Thymus (tissue), 14 donors: ENCODE measurements at places on chromosomes 3 and 15.

DNA sequence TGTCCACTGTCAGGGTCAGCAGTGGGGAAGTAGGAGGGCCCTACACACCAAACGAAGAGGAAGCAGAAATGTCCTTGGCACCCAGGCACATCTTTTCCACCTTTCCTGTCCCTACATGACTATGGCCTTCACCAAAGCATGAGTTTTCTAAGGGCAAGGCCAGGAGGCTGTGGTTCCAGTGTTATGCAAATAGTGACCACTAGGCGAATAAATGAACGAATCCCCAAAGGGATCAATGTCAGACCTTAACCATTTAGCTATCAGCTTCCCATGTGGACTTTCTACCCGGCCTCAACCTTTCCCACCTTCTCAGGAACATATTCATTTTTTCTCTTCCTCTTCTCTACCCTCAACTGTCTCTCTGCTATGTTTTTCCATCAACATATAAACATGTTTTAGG is 63.1 kb downstream of the NTRK3 start:
- no peaks in the 10 kb centered on the region for H3K36me3 ChIP-seq
- DNase-seq: no peak
- H3K27ac ChIP-seq: no peak overlapping the region
- no peaks in the 10 kb centered on the region for H3K4me1 ChIP-seq
- H3K27me3 ChIP-seq: no peaks in the 10 kb centered on the region

DNA sequence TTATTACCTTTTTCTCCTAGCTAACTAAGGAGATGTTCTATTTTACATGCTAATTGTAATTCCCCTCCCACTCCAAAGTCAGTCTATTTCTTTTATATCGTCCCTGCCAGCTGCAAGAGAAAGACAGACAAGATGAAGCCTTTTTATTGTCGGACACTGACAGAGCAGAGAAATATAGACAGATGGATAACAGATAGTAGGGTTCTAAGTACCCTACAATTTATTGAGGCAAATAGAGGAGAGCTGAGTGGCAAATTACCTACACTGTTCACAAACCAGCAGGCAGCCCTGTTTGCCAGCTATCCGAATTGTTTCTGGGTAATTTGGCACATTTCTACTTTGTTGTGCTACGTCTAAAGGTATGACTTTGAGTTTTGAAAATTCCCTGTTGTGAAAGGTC is 392.3 kb upstream of the ZNF717 start:
- no peak for DNase-seq
- H3K27me3 ChIP-seq: no peaks in the 10 kb centered on the region
- no peak overlapping the region for H3K27ac ChIP-seq
- no peaks in the 10 kb centered on the region for H3K4me1 ChIP-seq
- H3K4me3 ChIP-seq: no peak overlapping the region
- no peaks in the 10 kb centered on the region for H3K36me3 ChIP-seq

DNA sequence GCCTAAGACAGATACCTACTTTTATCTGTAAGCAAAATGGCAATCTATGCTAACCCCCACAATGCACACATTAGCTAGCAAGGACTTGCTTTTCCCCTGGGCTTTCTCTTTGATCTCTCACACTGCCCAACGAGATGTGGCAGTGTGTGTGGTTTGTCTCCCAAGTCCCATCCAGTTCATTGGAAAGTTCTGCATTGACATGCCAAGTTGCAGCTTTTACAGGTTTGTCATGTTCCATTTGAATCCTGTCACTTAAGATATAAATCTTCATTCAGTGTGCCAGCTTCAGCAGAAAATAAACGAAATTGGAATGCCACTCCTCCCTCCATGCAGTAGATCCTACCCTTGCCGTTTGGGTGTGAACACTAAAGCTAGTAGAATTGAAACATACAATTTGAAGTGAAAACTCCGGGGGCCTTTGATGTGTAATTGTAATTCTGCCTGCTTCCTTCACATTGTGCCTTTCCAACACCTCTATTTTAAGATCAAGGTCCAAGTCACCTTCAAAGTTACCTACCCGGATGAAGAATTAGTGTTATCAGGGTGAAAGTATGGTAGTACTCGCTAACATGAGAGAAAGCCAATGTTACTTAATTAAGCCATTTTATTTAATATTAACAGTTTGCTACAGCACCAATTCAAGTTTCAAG is 130.9 kb upstream of the BHLHE40 start:
- no peaks in the 10 kb centered on the region for H3K27me3 ChIP-seq
- peaks cover 9% of the 10 kb centered on the region for H3K4me1 ChIP-seq
- no peak for DNase-seq
- H3K36me3 ChIP-seq: no peaks in the 10 kb centered on the region

DNA sequence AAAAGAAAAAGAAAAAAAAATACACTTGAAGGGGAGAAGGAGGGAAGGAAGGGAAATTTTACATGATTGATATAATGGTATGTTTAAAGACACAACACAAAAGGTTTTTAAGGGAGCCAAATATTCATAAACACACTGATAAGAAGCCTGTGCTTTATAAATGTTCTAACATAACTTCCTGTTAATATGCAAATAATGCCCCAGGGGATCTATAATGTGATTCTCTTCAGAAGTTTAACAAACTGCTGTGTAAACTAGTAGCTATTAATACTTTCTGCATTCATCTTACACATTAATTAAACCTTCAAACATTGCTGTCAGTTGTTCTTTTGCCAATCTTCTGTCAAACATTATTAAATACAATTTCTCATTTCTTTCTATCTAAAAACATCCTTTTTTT is 231.6 kb downstream of the TJP1 start:
- H3K27ac ChIP-seq: no peak overlapping the region
- H3K4me1 ChIP-seq: no peaks in the 10 kb centered on the region
- H3K4me3 ChIP-seq: no peak overlapping the region
- no peaks in the 10 kb centered on the region for H3K36me3 ChIP-seq

GRCh38 chr3:182268711-182269110 is 524.6 kb upstream of the ATP11B start:
- no peaks in the 10 kb centered on the region for H3K27me3 ChIP-seq
- no peaks in the 10 kb centered on the region for H3K4me1 ChIP-seq
- no peak overlapping the region for H3K4me3 ChIP-seq
- no peak overlapping the region for H3K27ac ChIP-seq
- no peak for DNase-seq

DNA sequence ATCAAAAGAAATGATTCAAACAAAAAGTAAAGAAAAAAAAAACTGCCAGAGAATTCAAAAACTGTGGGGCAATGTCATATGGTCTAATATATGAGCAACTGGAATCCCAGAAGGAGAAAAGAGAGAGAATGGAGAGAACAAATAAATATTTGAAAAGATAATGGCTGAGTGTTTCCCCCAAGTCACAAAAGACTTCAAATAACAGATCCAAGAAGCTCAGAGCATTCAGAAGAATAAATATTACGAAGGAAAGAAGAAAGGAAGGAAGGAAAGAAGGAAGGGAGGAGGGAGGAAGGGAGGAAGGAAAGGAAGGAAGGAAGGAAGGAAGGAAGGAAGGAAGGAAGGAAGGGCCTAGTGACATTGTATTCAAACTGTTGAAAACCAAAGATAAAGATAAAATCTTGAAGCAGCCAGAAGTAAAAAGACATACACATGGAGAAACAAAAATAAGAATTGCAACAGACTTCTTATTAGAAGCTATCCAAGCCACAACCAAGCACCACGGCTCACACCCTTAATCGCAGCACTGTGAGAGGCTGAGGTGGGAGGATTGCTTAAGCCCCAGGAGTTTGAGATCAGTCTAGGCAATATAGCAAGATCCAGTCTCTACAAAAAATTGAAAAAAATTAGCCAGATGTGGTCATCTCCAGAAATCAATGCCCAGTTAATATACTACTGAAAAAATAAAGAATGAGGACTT is 118.9 kb upstream of the IGSF10 start:
- H3K27me3 ChIP-seq: no peaks in the 10 kb centered on the region
- H3K4me3 ChIP-seq: no peak overlapping the region
- DNase-seq: no peak
- H3K4me1 ChIP-seq: no peaks in the 10 kb centered on the region

GRCh38 chr3:194640829-194641228 is 7.6 kb upstream of the TMEM44 start:
- H3K36me3 ChIP-seq: peaks cover 25% of the 10 kb centered on the region
- DNase-seq: peak; percentile 18
- H3K4me3 ChIP-seq: no peak overlapping the region
- H3K27ac ChIP-seq: no peak overlapping the region

DNA sequence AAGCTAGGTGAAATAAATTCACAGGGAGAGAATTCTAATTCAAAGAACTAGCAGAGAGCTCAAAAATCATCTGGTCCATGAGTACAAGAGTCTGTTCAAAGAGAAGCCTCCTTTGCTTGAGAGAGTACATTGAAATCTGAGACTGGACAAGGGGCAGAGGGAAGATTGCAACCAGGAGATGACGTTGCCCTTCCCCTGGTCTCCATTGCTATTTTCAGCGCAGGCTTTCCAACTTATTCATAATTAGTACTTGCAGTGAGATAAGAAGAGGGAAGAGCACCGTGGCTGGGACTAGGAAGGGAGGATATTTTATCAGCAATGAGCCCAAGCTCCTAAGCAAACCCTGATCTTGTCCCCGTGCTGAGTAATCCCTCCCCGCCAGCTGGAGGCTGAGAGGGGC is 251.8 kb upstream of the RORA start:
- H3K27me3 ChIP-seq: no peaks in the 10 kb centered on the region
- no peak overlapping the region for H3K27ac ChIP-seq
- H3K4me3 ChIP-seq: no peak overlapping the region
- H3K36me3 ChIP-seq: no peaks in the 10 kb centered on the region
- H3K4me1 ChIP-seq: no peaks in the 10 kb centered on the region

GRCh38 chr3:130354430-130354829 is 9.0 kb downstream of the COL6A5 start:
- no peak overlapping the region for H3K27ac ChIP-seq
- no peaks in the 10 kb centered on the region for H3K27me3 ChIP-seq
- no peaks in the 10 kb centered on the region for H3K4me1 ChIP-seq
- H3K36me3 ChIP-seq: no peaks in the 10 kb centered on the region
- DNase-seq: no peak

DNA sequence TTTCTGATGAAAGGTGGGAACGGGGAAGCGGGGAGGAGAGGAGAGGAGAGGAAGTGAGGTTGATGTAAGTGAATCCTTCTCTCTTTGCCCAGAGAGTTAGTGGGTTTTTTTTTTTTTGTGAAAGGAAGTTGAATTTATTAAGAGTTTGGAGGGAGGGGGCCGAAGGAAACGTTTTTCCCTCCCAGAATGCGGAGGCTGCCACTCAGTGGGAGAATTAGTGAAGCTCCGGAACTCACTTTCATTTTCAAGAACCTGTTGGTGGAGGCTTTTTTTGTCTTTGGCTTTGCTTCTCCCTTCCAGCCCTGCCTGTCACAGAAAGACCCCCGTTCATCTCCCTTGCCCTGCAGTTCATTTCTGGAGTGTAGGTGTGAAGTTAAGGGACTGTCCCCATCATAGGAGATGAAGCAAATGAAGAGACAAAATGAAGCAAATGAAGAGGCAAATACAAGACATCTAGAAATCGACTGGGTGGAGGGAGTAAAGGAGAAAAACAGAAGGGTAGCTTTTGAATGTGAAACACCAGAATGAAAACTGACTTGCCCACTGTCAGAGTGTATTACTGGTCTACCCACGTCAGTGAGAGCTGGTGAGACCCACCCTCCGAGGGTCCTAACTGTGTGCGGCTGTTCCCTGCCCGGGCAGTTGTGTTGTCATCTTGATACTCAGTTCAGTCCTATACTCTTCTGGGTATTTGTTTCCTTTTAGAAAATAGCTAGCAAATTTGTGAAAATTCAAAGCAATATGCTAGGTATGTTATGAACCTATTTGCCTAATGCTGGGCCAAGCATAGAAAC is 91.5 kb downstream of the ITPR1 start:
- peak overlapping the region; percentile 14 for H3K4me3 ChIP-seq
- no peaks in the 10 kb centered on the region for H3K27me3 ChIP-seq
- peak; percentile 65 for DNase-seq

DNA sequence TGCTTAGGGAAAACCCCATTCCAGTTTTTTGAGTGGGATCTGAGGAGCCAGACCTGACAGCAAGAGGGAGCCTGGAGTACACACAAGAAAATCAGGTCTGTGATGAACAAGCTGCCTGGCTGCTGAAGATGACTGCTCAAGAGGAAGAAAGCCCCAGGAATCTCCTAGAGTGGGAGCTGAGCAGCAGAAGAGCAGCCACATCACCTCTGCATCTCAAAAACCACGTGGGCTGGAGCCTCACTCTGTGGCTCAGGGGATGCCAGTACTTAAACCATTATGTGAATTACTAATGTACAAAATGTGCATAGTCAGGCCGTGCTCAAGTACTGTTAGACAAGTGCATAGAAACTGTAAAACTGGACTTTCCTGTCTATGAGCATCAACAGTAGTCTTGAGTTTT is 52.4 kb downstream of the SLC9A9 start:
- no peak for DNase-seq
- no peaks in the 10 kb centered on the region for H3K27me3 ChIP-seq
- H3K36me3 ChIP-seq: no peaks in the 10 kb centered on the region
- no peaks in the 10 kb centered on the region for H3K4me1 ChIP-seq
- H3K4me3 ChIP-seq: no peak overlapping the region

GRCh38 chr3:154862265-154862664 is 217.9 kb upstream of the MME start:
- H3K27ac ChIP-seq: peak overlapping the region; percentile 80
- H3K27me3 ChIP-seq: no peaks in the 10 kb centered on the region
- no peaks in the 10 kb centered on the region for H3K4me1 ChIP-seq
- H3K36me3 ChIP-seq: no peaks in the 10 kb centered on the region

DNA sequence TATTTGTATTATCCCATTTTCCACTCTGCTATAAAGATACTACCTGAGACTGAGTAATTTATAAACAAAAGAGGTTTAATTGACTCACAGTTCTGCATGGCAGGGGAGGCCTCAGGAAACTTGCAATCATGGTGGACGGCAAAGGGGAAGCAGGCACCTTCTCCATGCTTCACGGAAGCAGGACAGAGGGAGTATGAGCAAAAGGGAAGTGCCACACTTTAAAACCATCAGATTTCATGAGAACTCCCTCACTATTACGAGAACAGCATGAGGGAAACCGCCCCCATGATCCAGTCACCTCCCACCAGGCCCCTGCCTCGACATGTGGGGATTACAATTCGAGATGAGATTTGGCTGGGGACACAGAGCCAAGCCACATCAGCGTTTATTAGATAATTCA is 172.8 kb downstream of the NR2F2 start:
- no peak for DNase-seq
- H3K27me3 ChIP-seq: no peaks in the 10 kb centered on the region
- no peak overlapping the region for H3K4me3 ChIP-seq
- H3K4me1 ChIP-seq: no peaks in the 10 kb centered on the region

GRCh38 chr15:62348623-62349022 is 183.5 kb upstream of the C2CD4B start:
- H3K27me3 ChIP-seq: peaks cover 2% of the 10 kb centered on the region
- H3K27ac ChIP-seq: no peak overlapping the region
- H3K36me3 ChIP-seq: no peaks in the 10 kb centered on the region
- no peak overlapping the region for H3K4me3 ChIP-seq
- peaks cover 6% of the 10 kb centered on the region for H3K4me1 ChIP-seq
